ENCODE measurements at places on chromosomes 11 and 22.

DNA sequence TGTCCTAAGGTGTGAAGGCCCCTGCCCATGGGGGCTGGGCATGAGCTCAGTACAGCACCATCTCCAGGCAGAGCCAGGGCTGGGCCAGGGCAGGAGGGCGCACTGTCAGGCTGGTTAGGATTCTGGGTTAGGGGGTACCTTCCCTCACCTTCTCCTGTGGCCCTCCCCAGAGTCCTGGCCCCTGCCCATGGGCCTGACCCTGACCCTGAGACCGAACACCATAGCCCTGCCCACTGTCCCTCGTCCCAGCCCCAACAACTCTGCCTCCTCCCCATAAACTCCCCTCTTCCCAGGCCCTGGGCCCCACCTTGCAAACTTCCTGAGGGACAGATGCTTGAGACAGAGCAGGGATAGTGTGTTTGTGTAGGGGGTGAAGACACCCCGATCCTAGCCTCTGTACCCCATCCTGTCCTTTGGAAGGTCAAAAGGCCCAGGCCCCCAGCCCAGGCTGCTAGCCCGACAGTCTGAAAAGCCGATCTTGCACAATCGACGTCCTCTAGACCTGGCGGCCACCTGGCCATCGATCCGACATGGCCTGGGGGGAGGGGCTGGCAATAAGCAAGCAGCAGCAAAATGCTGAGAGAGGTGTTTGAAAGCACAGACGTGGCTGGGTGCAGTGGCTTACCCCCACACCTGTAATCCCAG lies 2.7 kb upstream of the TMPRSS6 start:
- DNase-seq: no peak

DNA sequence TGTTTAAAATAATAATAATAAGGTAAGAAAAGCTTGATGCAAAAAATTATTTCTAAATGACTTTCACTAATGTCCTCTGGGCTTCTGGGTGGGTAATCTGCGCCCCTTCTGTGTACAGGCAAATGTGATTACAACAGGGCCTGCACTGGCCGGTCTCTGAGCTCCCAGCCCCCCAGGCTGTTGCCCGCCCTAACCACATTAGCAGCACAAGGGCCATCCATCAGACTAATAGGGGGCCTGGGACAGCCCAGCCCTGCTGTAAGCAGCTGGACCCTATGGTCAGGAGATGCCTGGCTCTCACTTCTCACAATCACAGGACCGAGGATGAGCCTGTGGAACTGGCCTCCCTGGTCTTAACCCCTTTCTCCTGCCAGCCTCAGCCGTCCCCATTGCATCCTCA lies 388.4 kb downstream of the BUD13 start:
- no peak for DNase-seq

GRCh38 chr11:109789901-109790300 lies 303.3 kb upstream of the ZC3H12C start:
- no peak for DNase-seq

DNA sequence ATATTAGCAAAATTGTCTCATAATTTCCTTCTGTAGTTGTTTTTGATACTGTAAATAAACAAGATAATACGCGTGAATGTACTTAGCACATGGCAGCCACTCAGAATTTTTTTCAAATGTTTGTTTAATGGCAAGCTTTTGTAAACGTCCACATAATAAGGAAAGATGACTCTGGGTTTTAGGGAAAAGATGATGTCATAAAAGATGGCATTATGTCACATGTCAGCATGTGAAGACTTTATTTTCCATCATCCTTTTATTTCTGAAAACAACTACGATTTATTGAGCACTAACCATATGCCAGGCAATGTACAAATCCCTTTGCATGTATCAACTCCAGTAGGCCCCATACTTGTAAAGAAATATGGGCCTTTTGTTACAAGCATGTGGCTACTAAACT lies 139.9 kb downstream of the C11orf91 start:
- DNase-seq: no peak

DNA sequence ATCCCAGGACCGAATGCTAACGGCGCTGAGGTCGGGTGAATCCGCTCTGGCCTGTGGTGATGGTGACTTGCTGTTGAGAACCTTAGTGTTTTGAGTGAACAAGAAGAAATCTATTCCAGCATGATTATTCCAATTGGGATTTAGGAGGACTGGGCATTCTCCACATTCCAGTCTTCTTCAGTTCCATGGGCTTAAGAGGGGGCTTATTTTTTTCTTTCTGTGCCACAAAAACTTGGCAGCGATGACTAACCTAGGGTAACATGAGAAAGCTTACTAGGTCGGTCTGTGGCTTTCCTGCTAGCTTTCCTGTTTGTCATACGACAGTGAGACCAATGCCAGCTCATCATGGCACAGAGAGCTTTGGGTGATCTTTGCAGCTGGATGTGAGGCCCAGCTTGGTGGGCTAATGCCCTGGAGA lies 62.9 kb upstream of the ATXN10 start:
- DNase-seq: no peak
